ENCODE measurements at places on chromosomes 1 and 21.
A peak's percentile ranks its signal among the peaks of the same experiment; 100 is the strongest.

DNA sequence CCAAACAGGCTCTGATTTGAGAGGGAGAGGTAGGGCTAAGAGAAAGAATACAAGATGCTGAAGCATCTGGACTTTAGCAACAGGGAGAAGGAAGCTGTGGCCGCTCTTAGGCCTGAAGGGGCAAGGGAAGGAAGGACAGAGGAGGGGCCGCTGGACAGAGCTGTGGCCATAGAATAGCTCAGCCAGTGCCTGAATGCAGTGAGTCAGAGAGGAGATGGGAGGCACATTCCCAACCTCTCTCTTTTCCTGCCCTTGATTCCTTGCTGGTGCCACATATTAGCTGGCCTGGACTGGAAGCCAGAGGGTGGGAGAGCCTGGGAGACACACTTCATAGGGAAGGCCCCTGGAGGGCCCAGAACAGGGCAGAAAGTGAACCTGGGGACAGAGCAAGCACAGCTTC lies 83.4 kb upstream of the POU3F1 start:
- DNase-seq = no peak

DNA sequence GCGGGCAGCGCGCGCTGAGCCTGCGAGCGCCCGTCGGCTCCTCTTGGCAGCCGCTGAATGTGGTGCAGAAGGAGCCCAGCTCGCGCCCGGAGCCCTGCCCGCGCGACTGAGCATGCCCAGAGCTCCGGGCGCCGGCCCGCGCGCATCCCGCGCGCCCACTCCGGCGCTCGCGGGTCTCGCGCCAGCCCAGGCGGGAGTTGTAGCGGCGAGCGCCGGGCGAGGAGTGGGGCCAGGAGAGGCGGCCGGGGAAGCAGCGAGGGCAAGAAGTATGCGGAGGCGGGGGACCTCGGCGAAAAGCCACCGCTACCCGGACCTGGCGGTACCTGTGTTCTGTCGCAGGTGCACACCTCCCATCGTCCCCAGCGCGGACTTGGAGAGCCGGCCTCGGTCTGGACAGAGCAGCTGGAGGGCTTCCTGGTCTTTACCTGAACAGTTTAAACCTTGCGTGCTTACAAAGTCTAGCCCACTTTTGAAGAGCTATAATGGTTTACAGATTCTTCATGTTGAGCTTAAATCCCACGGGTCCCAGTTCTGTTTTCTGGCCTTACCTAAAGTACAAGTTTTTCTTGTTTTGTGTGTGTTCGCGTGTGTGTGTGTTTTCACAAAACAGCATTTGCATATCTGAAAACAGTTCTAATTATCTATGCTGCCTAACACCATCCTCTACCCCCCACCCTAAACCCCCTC lies at the start of gene DDAH1:
Gene DDAH1, minus strand, starts transcription at position 61 of the 687 bp plus-strand sequence. CDS start 114 bp downstream, outside the sequence.
- no peak for DNase-seq

DNA sequence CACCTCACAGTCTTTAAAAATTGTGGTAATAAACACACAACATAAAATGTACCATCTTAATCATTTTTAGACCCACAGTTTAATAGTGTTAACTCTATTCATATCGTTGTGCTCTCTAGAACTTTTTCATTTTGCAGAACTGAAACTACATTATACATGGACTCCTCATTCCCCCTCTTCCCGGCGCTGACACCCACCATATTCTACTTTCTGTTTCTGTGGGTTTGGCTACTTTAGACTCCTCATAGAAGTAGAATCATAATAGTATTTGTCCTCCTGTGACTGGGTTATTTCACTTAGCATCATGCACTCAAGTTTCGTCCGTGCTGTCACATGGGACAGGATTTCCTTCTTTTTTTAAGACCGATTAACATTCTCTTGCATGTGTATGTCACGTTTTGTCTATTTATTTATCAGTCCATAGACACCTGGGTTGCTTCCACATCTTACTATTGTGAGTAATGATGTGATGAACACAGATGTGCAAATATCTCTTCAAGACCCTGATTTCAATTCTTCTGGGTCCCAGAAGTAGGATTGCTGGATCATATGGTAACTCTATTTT lies 62.9 kb upstream of the TMPRSS2 start:
- no peak for DNase-seq

DNA sequence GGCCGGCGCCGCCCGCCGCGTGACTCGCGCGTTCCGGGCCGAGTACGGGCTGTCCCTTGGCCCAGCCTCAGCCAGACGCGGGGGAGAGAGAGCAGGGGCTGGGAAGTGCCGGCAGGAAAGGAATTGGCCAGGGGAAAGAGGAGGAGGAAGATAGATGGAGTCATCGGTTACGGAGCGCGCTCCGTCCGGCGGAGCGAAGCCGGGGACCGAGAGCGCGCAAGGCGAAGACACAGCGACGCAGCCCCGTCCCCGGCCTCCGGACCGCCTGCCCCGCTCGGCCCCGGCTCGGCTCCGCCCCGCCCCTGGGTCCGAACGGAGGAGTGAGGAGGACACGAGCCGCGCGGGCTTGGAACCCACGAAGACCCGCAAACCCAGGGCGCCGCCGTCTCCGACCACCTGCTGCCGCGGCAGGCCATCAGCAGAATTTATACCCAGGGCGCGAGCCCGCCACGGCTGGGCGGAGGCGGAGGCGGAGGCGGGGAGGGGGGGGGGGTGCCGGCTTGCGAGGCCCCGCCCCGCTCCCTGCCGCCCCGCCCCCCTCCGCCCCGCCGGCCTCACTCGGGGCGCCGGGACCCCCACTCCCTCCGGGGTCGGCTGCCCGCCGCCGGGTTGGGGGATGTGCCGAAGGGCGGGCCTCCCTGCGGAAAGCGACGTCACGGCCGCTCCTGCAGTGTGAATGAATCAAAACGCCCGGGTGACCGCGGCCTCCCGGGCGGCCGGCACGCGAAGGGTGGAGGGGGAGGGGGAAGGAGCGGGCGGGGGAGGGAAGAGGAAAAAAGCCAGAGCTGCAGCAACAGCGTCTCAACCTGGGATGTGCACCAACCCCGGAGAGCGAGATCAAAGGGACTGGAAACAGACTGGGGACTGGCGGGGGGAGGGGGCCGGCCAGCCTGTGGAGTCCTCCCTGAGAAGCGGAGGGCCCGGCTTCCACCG lies at the start of gene LHX4:
Gene LHX4, plus strand, starts transcription at position 782 of the 933 bp plus-strand sequence. CDS start 266 bp downstream, outside the sequence.
- DNase-seq = peak; percentile 58

DNA sequence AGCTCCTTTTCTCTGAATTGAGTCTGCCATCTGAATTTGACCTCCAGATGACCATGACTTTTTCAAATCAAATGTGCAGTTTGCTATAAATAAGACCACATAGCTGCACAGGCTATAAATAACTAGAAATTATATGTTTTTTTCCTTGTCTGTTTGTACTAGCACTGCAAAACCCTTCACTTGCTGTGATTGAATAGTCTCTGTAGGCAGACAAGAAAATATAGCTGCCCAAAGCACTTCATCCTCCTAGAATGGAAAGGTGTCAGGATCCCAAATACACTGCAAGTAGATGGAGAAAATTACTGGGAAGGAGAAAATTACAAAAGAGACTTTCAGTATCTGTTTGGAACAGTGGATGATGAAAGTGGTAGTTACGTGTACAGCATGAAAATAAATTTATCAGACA lies 175.8 kb downstream of the APP start:
- no peak for DNase-seq

DNA sequence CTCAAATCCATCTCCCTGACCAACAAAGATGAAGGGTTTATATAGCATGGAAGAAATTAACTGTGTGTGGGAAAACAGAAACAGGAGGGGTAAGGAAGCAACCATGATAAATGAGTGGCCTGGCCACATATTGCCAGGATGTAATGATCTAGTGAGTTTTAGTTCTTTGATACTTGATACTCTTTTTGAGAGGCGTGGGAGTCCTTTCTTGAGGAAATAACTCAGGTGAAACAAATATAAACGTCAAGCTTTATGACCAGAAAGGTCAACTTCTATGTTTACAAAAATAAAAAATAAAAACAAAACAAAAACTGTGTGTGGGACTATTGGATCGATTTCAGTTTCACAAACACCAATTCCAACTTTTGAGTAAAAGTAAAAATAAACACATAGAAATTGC lies 860.8 kb upstream of the B3GALT2 start:
- DNase-seq = no peak

DNA sequence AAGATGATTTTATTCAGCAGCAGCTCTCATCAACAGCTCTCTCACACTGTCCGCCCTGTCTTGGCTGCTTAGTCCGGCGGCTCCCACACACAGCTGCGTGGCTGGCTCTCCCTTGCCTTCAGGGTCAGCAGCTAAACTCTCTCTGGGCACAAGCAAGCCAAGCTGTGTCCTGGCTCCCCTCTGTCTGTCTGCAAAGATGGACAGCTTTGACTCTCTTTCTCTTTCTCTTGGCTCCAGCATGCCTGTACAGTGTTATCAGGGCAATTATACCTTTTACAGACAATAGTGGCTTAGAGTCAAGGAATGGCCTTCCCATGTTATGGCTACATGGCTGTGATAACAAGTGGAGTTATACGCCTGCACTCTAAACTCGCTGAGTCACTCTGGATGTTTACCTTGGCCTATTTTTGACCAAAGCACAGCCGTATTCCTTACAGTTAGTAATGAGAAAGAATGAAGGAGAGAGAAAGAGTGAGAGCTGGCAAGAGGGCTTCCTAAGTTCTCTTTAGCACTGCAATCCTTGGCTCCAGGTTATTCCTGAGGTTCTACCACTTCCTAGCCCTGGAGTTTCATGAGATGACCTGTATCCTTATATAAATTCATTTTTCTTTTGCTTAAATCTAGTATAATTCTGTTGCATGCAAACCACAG lies 59.9 kb upstream of the ZSWIM5 start:
- no peak for DNase-seq

DNA sequence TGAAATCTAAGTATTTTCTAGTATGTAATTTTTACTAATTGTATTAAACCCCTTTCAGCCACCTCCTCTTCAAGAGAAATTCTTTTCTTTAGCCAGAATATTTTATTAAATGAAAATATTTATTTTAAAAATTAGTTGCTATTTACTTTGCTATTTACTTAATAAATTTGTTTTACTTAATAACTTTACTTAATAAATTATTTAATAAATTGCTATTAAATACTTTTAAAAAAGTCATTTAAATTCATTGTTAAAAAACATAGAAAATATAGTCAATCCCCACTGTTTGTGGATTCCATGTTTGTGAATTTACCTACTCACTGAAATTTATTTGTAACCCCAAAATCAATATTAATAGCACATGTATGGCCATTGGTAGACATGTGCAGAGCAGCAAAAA lies 105.6 kb downstream of the ATP1B1 start:
- no peak for DNase-seq

DNA sequence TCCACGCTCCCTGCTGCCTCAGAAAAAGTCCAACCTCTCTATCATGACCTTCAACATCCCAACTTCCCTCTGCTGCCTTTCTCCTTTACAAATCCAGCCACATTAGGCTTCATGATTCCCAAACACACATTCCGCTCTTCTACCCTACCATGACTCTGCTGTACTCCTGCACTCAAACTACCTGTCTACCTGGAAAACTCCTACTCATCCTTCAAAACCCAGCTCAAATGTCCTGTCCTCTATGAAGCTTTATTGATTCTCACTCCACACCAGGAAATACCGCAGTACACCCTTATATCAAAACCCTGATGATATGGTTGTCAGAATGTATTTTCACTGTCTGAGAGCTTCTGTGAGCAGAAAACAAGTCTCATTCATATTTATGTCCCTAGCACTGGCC lies 8.9 kb downstream of the ARHGEF19 start:
- DNase-seq = no peak

DNA sequence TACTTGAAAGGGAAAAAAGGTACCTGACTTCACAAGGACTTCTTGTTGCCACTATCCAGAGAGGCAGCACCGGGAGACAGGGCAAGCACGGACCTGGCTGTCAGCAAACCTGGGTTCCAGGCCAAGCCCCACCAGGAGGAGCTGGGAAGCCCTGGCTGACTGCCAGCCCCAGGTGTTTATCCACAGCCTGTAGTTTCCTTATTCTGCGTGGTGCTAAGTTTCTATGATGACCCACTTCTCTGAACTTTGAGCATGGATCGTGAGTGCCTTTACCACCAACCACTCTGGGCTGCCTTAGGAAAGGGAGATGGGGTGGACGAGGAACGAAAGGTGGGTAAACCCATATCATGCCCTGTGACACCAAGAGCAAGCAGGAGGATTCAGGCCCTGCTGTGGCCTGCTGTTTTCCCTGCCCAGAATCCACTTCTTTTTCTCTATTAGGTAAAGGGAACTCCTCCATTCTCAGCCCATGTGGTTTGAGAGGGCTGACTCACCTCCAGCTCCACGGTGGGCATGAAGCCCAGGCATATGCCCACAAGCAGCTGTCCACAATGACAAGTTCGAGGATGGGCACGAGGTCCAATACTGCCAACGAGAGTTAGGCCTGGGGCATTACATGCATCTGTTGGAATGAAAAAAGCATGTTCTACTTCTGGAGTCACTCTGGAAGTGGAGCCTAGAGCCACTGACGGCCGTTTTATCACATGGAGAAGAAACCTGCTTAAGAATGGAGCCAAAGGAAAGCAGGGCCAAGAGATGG lies 20.3 kb downstream of the TSPAN2 start:
- DNase-seq = no peak

GRCh38 chr1:16420424-16421118 lies 16.7 kb downstream of the SPATA21 start:
- DNase-seq = peak; percentile 78

DNA sequence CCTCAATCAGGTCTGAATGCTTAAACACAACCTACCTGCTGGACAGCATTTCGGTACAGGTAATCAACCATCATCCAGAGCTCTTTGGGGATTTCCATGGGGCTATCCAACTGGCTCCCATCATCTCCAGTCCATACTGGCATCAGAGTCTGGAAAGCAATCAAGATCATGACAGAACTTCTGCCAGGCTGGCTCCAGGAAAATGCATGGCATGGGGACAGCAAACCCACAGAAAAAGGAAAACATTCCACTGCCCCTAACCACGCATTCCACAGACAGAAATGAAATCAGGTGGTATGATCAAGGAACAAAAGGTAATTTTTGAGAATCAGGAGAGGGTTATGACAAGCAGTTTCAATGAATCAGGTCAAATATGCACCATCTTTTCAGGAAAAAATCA lies 9.1 kb upstream of the MTF1 start:
- DNase-seq = no peak

GRCh38 chr1:41409825-41410224 lies 48.6 kb downstream of the FOXO6 start:
- DNase-seq = no peak

GRCh38 chr1:117970252-117970651 lies 40.7 kb downstream of the WDR3 start:
- no peak for DNase-seq

GRCh38 chr1:236800002-236800620 lies 5.0 kb downstream of the MTR start:
- no peak for DNase-seq

DNA sequence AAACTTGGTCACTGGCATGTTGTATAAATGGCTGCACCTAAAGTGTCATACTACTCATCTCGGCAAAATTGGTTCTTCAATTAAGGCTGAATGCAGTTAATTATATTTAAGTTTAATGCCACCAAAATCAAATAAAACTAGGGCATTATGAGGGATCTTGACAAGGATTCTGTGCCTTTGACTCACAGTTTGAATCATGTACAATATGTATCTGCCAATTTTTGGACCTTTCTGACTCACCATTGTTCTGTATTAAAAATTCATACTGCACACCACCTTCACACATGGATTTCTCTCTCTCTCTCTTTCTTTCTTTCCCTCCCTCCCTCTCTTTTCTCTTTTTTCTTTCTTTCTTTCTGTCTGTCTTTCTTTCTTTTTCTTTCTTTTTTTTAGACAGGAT lies 14.1 kb upstream of the STXBP3 start:
- DNase-seq = no peak
